ENCODE measurements at places on chromosomes 16 and 17. TPM values are rescaled to one million over a fixed set of nuclear protein-coding genes. Genes with fewer than 3 reads are reported as not detected.

Gene SMPD3
- total RNA-seq, result 0.22 TPM

Gene CAVIN1
- 781 TPM for total RNA-seq

Gene TBC1D3G
- total RNA-seq, result not detected

Gene SLC16A5
- total RNA-seq, result 11.7 TPM

Gene SEZ6
- total RNA-seq, result not detected

Gene OR1F1
- total RNA-seq, result not detected

Gene PHKB
- total RNA-seq, result 92.9 TPM

Gene MEAK7
- total RNA-seq, result 4.2 TPM

Gene KRT27
- total RNA-seq, result not detected

Gene OR1E1
- total RNA-seq, result not detected

Gene KRTAP2-3
- not detected for total RNA-seq

Gene RRAD
- total RNA-seq, result 15.3 TPM

Gene KRT28
- not detected for total RNA-seq

All from subcutaneous adipose tissue (tissue), 4 donors.